ENCODE measurements at places on chromosomes 6 and 20.
A peak's percentile ranks its signal among the peaks of the same experiment; 100 is the strongest.

GRCh38 chr6:104940893-104941728 is 15.8 kb upstream of the LIN28B start:
- H3K4me3 ChIP-seq, result peak overlapping the region; percentile 62
- no peaks in the 10 kb centered on the region for H3K36me3 ChIP-seq
- no peak overlapping the region for H3K27ac ChIP-seq
- no peak for DNase-seq

GRCh38 chr20:19828232-19828631 is 70.2 kb downstream of the RIN2 start:
- DNase-seq, result no peak
- H3K27ac ChIP-seq, result no peak overlapping the region

- no peak overlapping the region for H3K27ac ChIP-seq
- H3K36me3 ChIP-seq, result no peaks in the 10 kb centered on the region
- H3K27me3 ChIP-seq, result no peaks in the 10 kb centered on the region
- DNase-seq, result no peak
- H3K4me3 ChIP-seq, result no peak overlapping the region
These were observed 257.7 kb upstream of the MARCKS start for GRCh38 chr6:113599444-113599843.

DNA sequence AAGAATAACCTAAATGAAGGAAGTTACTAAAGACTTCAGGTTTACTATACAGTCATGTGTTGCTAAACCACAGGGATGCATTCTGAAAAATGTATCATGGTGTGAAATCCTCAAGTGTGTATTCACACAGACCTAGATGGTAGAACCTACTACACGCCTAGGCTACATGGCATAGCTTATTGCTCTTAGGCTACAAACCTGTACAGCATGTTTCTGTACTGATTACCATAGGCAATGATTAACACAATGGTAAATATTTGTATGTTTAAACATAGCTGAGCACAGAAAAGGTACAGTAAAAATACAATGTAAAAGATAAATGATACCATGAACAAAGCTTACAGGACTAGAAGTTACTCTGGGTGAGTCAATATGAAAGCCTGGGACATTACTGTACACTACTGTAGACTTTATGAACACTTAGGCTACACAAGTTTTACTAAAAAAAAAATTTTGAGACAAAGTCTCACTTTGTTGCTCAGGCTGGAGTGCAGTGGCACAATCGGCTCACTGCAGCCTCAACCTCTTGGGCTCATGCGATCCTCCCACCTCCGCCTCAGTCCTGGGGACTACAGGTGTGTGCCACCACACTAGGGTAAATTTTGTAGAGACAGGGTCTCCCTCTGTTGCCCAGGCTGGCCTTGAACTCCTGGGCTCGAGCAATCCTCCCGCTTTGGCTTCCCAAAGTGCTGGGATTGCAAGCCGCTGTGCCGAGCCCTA is 36.0 kb downstream of the ADNP start:
- peaks cover 46% of the 10 kb centered on the region for H3K36me3 ChIP-seq
- H3K27me3 ChIP-seq, result no peaks in the 10 kb centered on the region
- DNase-seq, result no peak
- no peak overlapping the region for H3K4me3 ChIP-seq
- H3K4me1 ChIP-seq, result no peaks in the 10 kb centered on the region

- no peaks in the 10 kb centered on the region for H3K27me3 ChIP-seq
- peaks cover 19% of the 10 kb centered on the region for H3K4me1 ChIP-seq
These were observed 211.1 kb downstream of the ANKRD60 start for GRCh38 chr20:58017231-58017969.

- no peaks in the 10 kb centered on the region for H3K36me3 ChIP-seq
- H3K27ac ChIP-seq, result no peak overlapping the region
- no peaks in the 10 kb centered on the region for H3K27me3 ChIP-seq
- no peak overlapping the region for H3K4me3 ChIP-seq
These were observed 102.1 kb downstream of the UST start for GRCh38 chr6:148848915-148849314.

GRCh38 chr20:52593654-52594053 is 378.5 kb upstream of the TSHZ2 start:
- no peaks in the 10 kb centered on the region for H3K4me1 ChIP-seq
- no peaks in the 10 kb centered on the region for H3K27me3 ChIP-seq
- H3K4me3 ChIP-seq, result no peak overlapping the region
- no peak for DNase-seq
- no peaks in the 10 kb centered on the region for H3K36me3 ChIP-seq

DNA sequence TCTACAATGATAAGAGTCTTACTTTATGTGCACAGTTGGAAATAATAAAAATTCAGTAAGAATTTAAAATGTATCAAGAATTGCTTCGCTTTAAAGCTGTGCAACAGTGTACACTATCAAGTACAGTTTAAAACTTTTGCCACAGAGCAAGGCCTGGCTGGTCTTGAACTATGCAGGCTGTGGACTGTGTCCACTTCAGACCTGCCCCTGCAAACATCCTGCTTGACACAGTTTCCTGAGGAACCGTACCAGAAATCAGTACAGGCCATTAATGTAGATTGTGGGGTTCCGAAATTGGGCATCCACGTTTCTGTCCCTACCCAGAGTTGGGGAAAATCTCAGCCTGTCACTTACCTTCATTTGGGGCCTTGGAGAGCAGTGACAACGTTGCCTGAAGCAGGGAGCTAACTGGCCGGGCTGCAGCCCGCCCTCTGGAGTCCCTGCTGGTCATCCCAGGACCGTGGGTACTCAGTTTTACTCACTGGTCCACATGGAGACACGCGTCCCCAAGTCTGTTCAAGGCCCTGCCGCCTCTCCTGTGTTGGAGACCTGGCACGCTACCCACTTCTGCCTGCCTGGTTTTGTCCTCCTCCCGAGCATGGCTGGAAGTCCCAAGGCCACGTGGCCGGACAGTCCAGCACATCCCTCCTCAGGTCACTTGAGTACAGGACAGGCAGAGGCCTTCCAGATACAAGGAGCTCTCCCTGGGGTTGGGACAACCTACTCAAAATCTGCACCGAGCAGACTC is 8.4 kb downstream of the NINL start:
- peaks cover 18% of the 10 kb centered on the region for H3K4me1 ChIP-seq
- peaks cover 2% of the 10 kb centered on the region for H3K36me3 ChIP-seq
- H3K4me3 ChIP-seq, result no peak overlapping the region
- H3K27ac ChIP-seq, result no peak overlapping the region
- no peak for DNase-seq

- H3K36me3 ChIP-seq, result no peaks in the 10 kb centered on the region
- no peaks in the 10 kb centered on the region for H3K27me3 ChIP-seq
- H3K4me3 ChIP-seq, result no peak overlapping the region
- H3K4me1 ChIP-seq, result peaks cover 3% of the 10 kb centered on the region
- no peak overlapping the region for H3K27ac ChIP-seq
- DNase-seq, result peak; percentile 17
These were observed 34.1 kb upstream of the EZR start for GRCh38 chr6:158853072-158853879.

GRCh38 chr20:53220482-53221307 is 248.5 kb downstream of the TSHZ2 start:
- DNase-seq, result no peak
- H3K36me3 ChIP-seq, result no peaks in the 10 kb centered on the region
- no peaks in the 10 kb centered on the region for H3K27me3 ChIP-seq
- no peak overlapping the region for H3K4me3 ChIP-seq

DNA sequence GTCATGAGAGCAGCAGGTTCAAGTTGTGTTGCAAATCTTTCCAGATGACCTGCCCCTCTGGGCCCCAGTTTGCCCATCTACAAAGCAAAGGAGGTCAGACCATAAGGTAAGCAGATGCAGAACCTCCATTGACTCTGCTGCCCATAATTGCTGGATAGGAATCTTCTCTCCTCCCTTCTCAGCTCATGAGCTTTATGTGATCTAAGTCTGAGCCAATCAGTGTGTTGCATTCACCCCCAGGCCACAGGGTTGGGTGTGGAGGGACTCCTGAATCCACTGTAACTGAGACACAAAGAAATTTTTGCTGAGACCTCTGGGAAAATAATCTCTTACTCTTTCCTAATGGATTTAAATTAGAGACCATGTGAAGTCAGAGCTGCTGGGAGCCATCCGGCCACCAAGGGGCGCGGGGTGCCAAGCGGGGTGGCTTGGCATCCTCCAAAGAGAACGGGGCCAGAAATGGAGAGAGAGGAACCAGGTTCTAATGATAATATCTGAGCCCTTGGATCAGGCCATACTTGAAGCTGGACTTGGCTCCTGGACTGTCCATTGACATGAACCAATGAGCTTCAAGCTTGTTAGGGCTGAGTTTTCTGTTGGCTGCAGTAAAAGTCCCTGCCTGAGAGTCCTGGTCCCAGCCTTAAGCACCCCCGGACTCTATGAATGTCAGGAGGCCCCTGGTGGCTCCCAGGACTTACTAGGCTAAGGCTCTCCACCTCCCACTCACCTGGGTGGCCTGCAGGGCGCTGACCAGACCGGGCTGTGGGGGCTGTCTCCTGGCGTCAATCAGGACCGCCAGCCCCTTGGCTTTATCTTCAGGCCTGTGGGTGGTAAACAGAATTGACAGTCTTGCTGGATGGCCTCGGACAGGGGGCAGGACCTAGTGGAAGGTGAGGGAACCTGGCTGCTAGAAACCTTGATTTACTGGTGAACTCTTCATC is 32.8 kb downstream of the KIAA1755 start:
- no peak overlapping the region for H3K4me3 ChIP-seq
- no peaks in the 10 kb centered on the region for H3K4me1 ChIP-seq
- H3K27ac ChIP-seq, result no peak overlapping the region
- H3K36me3 ChIP-seq, result peaks cover 24% of the 10 kb centered on the region
- no peak for DNase-seq
- no peaks in the 10 kb centered on the region for H3K27me3 ChIP-seq

- H3K27ac ChIP-seq, result peak within 1 kb of the TSS; percentile 82
- H3K36me3 ChIP-seq, result no peaks in the 10 kb centered on the region
- H3K27me3 ChIP-seq, result no peaks in the 10 kb centered on the region
These were observed at the start of gene UST for GRCh38 chr6:148746363-148747144. UST (plus strand) TSS chr6:148747030; CDS start chr6:148747431, 401 bp downstream.

GRCh38 chr6:95581073-95581472 is 3.7 kb downstream of the MANEA start:
- no peak overlapping the region for H3K4me3 ChIP-seq
- DNase-seq, result no peak
- H3K36me3 ChIP-seq, result no peaks in the 10 kb centered on the region
- no peak overlapping the region for H3K27ac ChIP-seq
- peaks cover 6% of the 10 kb centered on the region for H3K4me1 ChIP-seq

GRCh38 chr6:130027948-130028347 is 9.6 kb downstream of the L3MBTL3 start:
- H3K4me1 ChIP-seq, result no peaks in the 10 kb centered on the region
- no peaks in the 10 kb centered on the region for H3K27me3 ChIP-seq
- DNase-seq, result no peak
- H3K36me3 ChIP-seq, result no peaks in the 10 kb centered on the region
- H3K27ac ChIP-seq, result no peak overlapping the region
- H3K4me3 ChIP-seq, result no peak overlapping the region

GRCh38 chr20:4083098-4083865 is 67.9 kb upstream of the RNF24 start:
- peak overlapping the region; percentile 87 for H3K27ac ChIP-seq
- no peak for DNase-seq
- H3K36me3 ChIP-seq, result no peaks in the 10 kb centered on the region
- peak overlapping the region; percentile 34 for H3K4me3 ChIP-seq
- peaks cover 10% of the 10 kb centered on the region for H3K4me1 ChIP-seq

DNA sequence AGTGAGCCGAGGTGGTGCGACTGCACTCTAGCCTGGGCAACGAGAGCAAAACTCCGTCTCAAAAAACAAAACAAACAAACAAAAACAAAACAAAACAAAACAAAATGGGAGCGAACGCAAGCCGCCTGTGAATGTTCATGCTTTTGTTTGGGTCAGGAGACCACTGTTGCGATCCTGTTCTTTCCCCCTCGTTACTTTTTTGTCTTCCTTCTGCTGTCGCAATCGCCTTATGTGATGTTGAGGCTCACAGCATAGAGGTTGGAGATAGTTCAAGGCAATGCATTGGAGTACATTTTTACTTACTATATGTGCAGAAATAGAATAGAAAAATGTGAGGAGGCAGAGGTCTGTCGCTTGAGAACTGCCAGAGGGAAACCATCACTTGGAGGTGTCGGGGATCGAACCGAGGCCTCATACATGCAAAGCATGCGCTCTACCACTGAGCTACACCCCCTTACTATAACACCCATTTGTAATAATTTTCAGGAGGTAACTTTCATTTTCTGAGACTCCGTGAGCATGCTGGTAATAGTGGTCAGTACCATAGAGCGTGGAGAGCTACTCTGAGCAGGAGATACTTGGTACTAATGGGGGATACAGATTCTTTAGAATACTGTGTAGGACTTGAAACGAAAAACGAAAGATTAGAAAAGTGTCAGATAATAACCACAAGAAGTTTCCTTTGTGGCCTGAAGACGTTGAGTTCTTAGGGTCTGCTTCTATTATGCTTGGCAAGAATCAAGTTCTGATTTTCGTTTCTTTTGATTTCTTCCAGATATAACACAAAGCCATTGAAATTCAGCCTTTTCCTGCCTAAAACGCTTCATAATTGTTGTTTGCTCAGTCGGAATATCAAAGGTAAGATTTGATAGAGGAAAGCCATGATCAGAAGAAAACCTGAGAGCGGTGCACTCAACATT is 121.1 kb downstream of the TRIM27 start:
- no peak overlapping the region for H3K27ac ChIP-seq
- no peak overlapping the region for H3K4me3 ChIP-seq
- no peaks in the 10 kb centered on the region for H3K4me1 ChIP-seq
- DNase-seq, result no peak

DNA sequence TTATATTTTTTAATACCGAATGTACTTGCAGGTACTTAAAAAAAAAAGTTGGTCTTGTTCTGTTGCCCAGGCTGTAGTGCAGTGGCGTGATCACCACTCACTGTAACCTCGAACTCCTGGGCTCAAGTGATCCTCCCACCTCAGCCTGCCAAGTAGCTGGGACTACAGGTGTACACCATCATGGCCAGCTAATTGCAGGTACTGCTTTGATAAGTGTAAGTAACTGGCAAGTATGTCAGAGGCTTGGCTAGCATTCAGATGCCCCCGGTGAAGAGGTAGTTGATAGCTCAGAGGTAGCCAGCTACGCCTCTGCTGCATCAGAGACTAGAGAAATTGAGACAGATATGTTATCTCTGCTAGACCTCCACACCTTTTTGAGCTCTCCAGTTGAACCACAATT is 40.5 kb downstream of the BTBD9 start:
- no peaks in the 10 kb centered on the region for H3K27me3 ChIP-seq
- DNase-seq, result no peak
- no peak overlapping the region for H3K27ac ChIP-seq
- H3K4me3 ChIP-seq, result no peak overlapping the region

DNA sequence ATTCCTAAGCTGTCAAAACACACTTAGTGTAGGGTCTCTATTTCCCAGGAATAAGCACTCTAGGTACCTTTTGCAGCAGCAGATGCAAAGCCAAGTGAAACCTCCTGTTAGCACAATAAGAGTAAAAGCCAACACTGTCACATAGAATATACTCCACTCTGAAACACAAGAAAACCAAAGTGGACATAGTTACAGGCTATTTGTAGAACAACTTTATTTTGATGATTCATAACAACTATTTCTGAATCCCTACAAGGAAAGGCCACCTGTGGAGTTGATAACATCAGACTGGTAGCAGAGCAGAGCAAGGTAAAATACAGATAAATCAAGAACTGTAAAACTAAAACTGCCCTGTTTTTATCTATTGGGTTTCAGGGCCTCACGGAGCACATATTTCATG is 59.7 kb downstream of the ALDH5A1 start:
- no peak overlapping the region for H3K27ac ChIP-seq
- no peaks in the 10 kb centered on the region for H3K4me1 ChIP-seq
- H3K4me3 ChIP-seq, result no peak overlapping the region

Data from thoracic aorta (tissue), 2 donors.